Endothelial cell (in vitro differentiated cells): ENCODE measurements at places on chromosomes 7 and 10. TPM values are rescaled to one million over a fixed set of nuclear protein-coding genes. Genes with fewer than 3 reads are reported as not detected.

DNA sequence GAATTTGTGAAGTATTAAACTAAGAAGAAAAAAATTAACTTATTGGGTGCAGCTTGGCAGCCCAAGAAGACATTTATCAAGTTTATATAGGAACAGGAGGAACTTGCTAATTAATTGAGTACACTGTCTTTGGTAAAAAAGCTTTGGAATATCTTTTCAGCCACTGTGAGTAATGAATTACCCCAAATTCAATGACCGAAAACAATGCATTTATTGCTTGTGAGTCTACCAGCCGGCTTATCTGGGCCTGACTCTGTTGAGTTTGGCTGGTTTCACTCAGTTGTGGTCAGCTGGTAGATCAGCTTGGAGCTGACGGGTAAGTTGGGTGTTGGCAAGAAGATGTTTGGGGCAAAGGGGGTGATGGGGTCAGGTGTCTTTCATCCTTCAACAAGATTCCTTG lies 11.6 kb downstream of the GNG11 start:
- no peaks in the 10 kb centered on the region for H3K27me3 ChIP-seq
- H3K36me3 ChIP-seq, result peaks cover under 1% of the 10 kb centered on the region
- no peak overlapping the region for H3K4me3 ChIP-seq
- H3K27ac ChIP-seq, result no peak overlapping the region
- DNase-seq, result no peak

- no peak for DNase-seq
- peaks cover 5% of the 10 kb centered on the region for H3K36me3 ChIP-seq
- H3K4me1 ChIP-seq, result no peaks in the 10 kb centered on the region
These were observed 117.2 kb downstream of the CNOT4 start for GRCh38 chr7:135392701-135393100.

GRCh38 chr10:72133517-72133916 lies 45.2 kb upstream of the SPOCK2 start:
- peaks cover 8% of the 10 kb centered on the region for H3K36me3 ChIP-seq
- H3K27me3 ChIP-seq, result no peaks in the 10 kb centered on the region
- no peak overlapping the region for H3K27ac ChIP-seq

GRCh38 chr7:50717181-50717580 lies 65.5 kb downstream of the GRB10 start:
- peaks cover 59% of the 10 kb centered on the region for H3K4me1 ChIP-seq
- H3K27ac ChIP-seq, result peak overlapping the region; percentile 22
- peaks cover 2% of the 10 kb centered on the region for H3K27me3 ChIP-seq
- peaks cover 11% of the 10 kb centered on the region for H3K36me3 ChIP-seq
- no peak for DNase-seq

- peaks cover 6% of the 10 kb centered on the region for H3K27me3 ChIP-seq
- H3K27ac ChIP-seq, result no peak overlapping the region
- no peaks in the 10 kb centered on the region for H3K36me3 ChIP-seq
- DNase-seq, result no peak
- no peak overlapping the region for H3K4me3 ChIP-seq
These were observed 89.7 kb upstream of the STEAP4 start for GRCh38 chr7:88396295-88396947.

- H3K27ac ChIP-seq, result no peak overlapping the region
- H3K27me3 ChIP-seq, result peaks cover 10% of the 10 kb centered on the region
- H3K4me1 ChIP-seq, result peaks cover 4% of the 10 kb centered on the region
- H3K4me3 ChIP-seq, result no peak overlapping the region
- DNase-seq, result no peak
These were observed 61.5 kb downstream of the VIPR2 start for GRCh38 chr7:159083001-159083697.

DNA sequence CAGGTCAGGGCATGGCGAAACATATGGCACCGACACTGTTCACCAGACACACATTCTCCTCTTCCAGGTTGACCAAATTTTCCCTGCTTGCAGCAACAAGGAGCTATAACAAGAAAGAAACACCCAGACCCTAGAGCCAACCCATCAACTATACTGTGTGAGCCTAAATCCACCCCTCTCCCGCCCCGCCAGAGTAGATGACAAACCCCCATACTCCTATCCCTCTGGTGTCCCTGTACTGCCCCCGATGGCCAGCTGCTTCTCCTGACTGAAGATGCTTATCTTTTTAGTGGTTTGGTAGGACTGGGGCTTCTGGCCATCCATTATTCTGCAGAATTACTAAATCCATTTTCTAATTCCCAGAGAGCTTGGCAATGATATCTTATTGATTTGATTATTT lies 70.1 kb upstream of the EEPD1 start:
- peaks cover 18% of the 10 kb centered on the region for H3K4me1 ChIP-seq
- no peak overlapping the region for H3K4me3 ChIP-seq
- peaks cover 14% of the 10 kb centered on the region for H3K27me3 ChIP-seq
- H3K36me3 ChIP-seq, result peaks cover 4% of the 10 kb centered on the region
- DNase-seq, result no peak

DNA sequence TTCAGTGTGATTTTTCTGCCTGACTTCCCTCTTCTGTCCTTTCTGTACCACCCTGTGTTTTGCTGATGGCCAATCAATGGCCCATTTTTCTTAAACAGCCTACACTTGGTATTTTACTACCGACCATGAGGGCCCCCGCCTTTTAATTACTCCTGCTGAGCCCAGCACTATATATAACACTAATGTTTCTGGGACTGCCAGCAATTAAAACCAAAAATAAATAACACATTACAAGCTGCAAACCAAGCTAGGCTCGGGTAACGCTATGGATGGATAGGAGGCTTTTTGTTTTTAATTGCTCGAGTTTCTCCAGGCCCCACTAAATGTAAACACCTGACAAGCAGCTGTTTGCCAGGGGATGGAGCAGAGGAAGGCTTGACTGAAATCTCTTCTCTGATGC lies 915.4 kb upstream of the AUTS2 start:
- peaks cover 17% of the 10 kb centered on the region for H3K36me3 ChIP-seq
- H3K27me3 ChIP-seq, result peaks cover 7% of the 10 kb centered on the region
- H3K4me3 ChIP-seq, result no peak overlapping the region

GRCh38 chr10:102119417-102120141 lies 589 bp downstream of the LDB1 start:
- peak overlapping the region; percentile 95 for H3K4me3 ChIP-seq
- peak overlapping the region; percentile 91 for H3K27ac ChIP-seq
- peak; percentile 42 for DNase-seq

- H3K36me3 ChIP-seq, result no peaks in the 10 kb centered on the region
- DNase-seq, result no peak
- H3K4me1 ChIP-seq, result no peaks in the 10 kb centered on the region
- H3K4me3 ChIP-seq, result no peak overlapping the region
These were observed 321.4 kb downstream of the CDK14 start for GRCh38 chr7:90917539-90917938.

DNA sequence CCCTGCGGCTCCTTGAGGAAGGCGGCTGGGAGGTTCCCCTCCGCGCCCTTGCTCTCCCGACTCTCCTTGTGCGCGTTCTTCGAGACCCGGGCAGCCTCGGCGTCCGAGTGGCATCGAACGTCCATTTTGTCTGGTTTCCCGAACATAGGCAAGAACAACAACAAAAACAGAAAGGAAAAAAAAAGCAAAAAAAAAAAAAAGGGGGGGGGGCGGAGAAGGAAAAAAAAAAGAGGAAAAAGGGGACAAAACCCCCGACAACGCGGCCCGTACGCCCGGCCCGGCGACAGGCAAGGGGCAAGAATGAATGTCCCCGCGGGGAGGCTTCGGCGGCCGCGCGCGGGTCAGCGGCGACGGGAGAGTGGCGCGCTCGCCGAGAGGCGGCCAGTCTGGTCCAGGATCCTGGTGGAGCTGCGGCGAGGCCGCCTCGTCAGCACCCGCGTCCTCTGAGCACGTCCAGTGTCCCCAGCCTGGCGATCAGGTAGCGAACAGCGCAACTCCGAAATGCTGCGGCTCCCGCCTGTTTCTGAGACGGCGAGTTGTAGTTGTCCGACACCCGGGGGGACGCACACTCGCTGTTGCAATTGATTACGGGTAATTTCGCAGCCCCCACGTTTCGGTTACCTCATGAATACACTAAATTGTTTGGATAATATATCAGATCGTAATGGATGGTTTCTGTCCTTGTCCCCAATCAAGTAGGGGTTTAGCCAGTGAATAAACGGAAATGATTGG lies at the start of gene VAX1:
Gene VAX1 (minus strand): TSS at position 360 of the 732 bp plus-strand sequence. CDS start 214 bp downstream, at position 146.
- H3K27me3 ChIP-seq, result peaks cover 26% of the 10 kb centered on the region
- peak; percentile 52 for DNase-seq
- H3K36me3 ChIP-seq, result peaks cover 17% of the 10 kb centered on the region
- peak within 1 kb of the TSS; percentile 97 for H3K27ac ChIP-seq
- peaks cover 41% of the 10 kb centered on the region for H3K4me1 ChIP-seq

GRCh38 chr10:52316500-52316899 lies 2.4 kb downstream of the DKK1 start:
- DNase-seq, result no peak
- no peaks in the 10 kb centered on the region for H3K36me3 ChIP-seq
- H3K27ac ChIP-seq, result no peak overlapping the region

DNA sequence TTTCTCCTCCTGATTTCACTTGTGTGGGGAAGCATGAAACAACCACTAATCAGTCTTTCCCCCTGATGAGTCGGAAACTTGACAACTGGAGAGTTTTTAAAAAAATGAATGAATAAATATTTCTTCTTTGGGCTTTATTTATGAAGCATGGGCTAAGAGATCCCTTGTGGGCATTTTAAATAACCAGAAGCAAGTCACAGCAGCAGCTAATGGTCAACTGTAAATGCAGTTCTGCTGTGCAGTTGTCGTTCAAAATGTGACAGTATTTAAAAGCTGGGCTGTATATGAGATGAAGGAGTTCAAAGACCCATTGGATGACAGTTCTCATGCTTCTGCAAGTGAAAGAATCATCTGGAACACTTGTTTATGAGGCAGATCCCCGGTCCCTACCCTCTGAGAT lies 54.1 kb downstream of the STEAP1B start:
- no peak overlapping the region for H3K4me3 ChIP-seq
- peaks cover 2% of the 10 kb centered on the region for H3K27me3 ChIP-seq
- H3K27ac ChIP-seq, result no peak overlapping the region
- H3K4me1 ChIP-seq, result peaks cover 32% of the 10 kb centered on the region
- DNase-seq, result no peak

- H3K27me3 ChIP-seq, result peaks cover 25% of the 10 kb centered on the region
- DNase-seq, result no peak
- H3K4me3 ChIP-seq, result no peak overlapping the region
These were observed 3.4 kb upstream of the WDR86 start for GRCh38 chr7:151413241-151413640.

DNA sequence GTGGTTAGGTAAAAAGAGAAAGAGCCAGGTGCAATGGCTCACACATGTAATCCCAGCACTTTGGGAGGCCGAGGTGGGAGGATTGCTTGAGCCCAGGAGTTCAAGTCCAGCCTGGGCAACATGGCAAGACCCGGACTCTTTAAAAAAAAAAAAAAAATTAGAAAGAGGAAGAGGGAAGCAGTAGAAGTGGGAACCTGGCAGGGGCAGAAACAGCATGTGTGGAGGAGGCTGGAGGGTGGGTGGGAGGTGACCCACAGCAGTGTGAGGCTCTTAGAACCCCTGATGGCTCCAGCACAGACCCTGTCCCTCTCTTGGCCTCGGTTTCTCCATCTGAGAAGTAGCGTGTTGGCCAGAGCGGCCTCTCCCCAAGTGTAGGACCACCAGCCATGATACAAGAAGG lies 4.9 kb upstream of the CCL24 start:
- peaks cover 2% of the 10 kb centered on the region for H3K27me3 ChIP-seq
- no peak for DNase-seq
- H3K36me3 ChIP-seq, result peaks cover 7% of the 10 kb centered on the region

GRCh38 chr7:3980300-3980643 lies 679.2 kb downstream of the SDK1 start:
- H3K36me3 ChIP-seq, result peaks cover 5% of the 10 kb centered on the region
- peak overlapping the region; percentile 45 for H3K27ac ChIP-seq
- no peak overlapping the region for H3K4me3 ChIP-seq
- H3K27me3 ChIP-seq, result peaks cover 2% of the 10 kb centered on the region

GRCh38 chr7:80047032-80047431 lies 87.6 kb upstream of the GNAI1 start:
- H3K27ac ChIP-seq, result no peak overlapping the region
- no peak overlapping the region for H3K4me3 ChIP-seq
- no peak for DNase-seq
- H3K36me3 ChIP-seq, result peaks cover 5% of the 10 kb centered on the region
- H3K4me1 ChIP-seq, result no peaks in the 10 kb centered on the region

DNA sequence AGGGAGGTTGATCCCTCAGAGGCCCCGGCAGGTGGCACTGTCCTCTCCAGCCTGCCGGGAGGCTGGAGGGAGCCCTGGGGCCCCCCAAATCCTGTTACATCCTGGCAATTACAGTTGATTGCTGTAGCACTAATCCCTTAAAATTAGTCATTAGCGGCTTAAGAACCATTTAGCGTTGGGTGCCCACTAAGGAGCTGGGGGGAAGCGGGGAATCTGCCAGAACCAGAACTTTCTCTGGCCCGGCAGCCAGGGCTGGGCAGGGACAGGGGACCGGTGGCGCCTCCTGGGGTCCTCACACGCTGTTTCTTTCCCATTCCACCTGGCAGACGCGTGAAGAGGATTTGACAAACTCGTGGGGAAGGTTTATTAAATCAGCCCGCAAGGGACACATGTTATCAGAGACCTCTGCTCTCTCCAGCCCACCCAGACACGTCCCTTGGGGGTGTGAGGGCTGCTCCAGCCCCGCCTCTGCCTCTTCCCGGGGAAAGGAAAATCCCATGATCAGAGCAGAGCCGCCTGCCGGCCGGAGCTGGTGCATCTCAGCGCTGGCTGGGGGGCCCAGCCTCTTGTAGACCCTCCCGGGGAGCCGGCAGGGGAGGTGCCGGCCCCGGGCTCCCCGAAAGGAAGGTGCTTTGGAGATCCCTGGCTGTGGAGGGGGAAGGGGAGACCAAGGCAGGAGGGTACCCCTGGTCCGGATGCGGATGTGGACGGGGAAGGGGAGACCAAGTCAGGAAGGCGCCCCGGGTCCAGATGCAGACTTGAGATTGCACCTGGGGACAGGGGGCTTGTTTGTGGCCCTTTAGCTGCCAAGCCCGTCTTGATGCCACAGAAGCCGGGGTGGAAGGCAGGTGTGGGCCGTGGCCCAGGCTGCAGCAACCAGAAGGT lies 142.7 kb downstream of the ELFN1 start:
- DNase-seq, result no peak
- peaks cover 2% of the 10 kb centered on the region for H3K27me3 ChIP-seq
- no peak overlapping the region for H3K27ac ChIP-seq
- no peaks in the 10 kb centered on the region for H3K4me1 ChIP-seq
- H3K4me3 ChIP-seq, result no peak overlapping the region

DNA sequence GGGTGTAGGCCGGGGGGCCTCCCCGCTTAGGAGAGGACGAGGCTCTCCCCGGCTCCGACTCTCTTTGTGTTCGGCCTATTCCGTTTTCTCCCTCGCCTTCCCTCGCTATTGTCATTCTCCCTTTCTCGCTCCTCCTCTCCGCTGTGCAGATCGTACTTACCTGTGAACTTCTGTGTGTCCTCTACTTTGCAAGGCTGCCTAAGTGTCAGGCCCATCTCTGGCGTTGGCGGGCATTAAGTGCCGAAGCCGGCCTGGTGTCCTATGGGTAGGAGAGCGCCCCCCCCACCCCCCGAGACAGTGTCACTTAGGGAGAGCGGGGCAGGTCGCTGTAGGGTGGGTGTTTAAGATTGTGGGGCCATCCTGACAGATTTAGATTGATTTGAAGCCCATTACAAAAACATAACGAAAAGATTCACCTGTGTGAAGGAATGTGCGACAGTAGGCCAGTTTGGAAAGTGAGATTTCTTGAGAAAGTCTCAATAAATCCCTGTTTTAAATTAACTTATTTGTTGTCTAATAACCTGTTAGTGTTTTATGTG lies 579 bp downstream of the RBM33 start:
- peaks cover 24% of the 10 kb centered on the region for H3K4me1 ChIP-seq
- H3K36me3 ChIP-seq, result peaks cover 43% of the 10 kb centered on the region
- H3K27ac ChIP-seq, result peak overlapping the region; percentile 99

The HMX3 gene
- not detected for total RNA-seq

The AVL9 gene
- total RNA-seq, result 43.7 TPM

The ZC3HAV1L gene
- 12.4 TPM for total RNA-seq

The TBATA gene
- total RNA-seq, result not detected

The HNRNPH3 gene
- 124 TPM for total RNA-seq

The ABCC2 gene
- 1.9 TPM for total RNA-seq

The CALML3 gene
- not detected for total RNA-seq

The SPDYE2 gene
- total RNA-seq, result not detected

The RBP3 gene
- not detected for total RNA-seq

The FOXI2 gene
- not detected for total RNA-seq

The NHLRC2 gene
- total RNA-seq, result 22.5 TPM

The GPNMB gene
- total RNA-seq, result 0.49 TPM
